Naive thymus-derived CD4-positive, alpha-beta T cell (primary cell): ENCODE measurements at places on chromosomes 13 and 19. TPM values are rescaled to one million over a fixed set of nuclear protein-coding genes. Genes with fewer than 3 reads are reported as not detected.

DNA sequence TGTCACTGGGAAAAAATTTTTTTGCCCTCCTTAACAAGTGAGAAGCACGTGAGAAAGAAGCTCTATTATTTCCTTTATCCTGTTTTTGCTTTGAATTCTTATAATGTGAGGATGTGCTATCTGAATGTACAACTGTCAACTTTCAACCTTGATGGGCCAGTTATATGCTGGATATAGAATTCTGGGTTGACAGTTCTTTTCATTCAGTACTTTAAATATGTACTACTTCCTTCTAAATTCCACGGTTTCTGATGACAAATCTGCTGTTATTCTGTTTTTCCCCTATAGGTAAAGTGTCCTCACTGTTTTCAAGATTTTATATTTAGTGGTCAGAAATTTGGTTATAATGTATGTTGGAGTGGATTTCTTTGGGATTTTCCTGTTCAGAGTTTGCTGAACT lies 29.9 kb downstream of the ZDHHC20 start:
- no peaks in the 10 kb centered on the region for H3K27me3 ChIP-seq
- no peak overlapping the region for H3K4me3 ChIP-seq
- H3K36me3 ChIP-seq: no peaks in the 10 kb centered on the region
- H3K27ac ChIP-seq: no peak overlapping the region
- no peaks in the 10 kb centered on the region for H3K4me1 ChIP-seq

DNA sequence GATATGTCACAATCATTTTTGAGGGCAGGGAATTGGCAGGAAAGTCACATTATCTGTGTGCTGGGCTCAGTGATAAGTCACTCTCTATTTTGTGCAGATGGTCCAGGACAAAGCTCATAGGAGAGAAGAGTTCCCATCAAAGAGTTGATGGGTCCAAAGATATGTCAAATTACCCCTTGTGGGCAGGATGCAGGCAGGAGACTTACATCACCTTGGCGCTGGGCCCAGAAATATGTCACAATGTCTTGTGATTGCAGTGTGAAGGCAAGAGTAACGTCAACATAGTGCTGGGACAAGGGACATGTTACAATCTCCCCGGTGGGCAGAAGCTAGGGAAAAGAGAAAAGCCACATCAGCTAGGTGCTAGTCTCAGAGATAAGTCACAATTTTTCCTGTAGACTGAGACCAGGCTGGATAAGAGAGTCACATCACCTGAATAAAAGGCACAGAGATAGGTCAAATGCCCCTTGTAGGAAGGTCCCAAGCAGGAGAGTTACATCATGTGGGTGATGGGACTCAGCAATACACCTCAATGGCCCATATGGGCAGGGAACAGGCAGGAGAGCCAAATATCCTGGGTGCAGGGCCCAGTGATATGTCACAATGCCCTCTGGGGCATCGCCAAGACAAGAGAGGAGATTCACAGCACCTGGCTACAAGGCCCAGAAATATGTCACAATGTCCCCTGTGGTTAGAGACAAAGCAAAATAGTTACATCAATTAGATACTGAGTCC lies 47.9 kb downstream of the ZNF99 start:
- no peaks in the 10 kb centered on the region for H3K36me3 ChIP-seq
- H3K4me3 ChIP-seq: no peak overlapping the region
- no peak overlapping the region for H3K27ac ChIP-seq
- H3K27me3 ChIP-seq: no peaks in the 10 kb centered on the region
- no peaks in the 10 kb centered on the region for H3K4me1 ChIP-seq
- DNase-seq: no peak

DNA sequence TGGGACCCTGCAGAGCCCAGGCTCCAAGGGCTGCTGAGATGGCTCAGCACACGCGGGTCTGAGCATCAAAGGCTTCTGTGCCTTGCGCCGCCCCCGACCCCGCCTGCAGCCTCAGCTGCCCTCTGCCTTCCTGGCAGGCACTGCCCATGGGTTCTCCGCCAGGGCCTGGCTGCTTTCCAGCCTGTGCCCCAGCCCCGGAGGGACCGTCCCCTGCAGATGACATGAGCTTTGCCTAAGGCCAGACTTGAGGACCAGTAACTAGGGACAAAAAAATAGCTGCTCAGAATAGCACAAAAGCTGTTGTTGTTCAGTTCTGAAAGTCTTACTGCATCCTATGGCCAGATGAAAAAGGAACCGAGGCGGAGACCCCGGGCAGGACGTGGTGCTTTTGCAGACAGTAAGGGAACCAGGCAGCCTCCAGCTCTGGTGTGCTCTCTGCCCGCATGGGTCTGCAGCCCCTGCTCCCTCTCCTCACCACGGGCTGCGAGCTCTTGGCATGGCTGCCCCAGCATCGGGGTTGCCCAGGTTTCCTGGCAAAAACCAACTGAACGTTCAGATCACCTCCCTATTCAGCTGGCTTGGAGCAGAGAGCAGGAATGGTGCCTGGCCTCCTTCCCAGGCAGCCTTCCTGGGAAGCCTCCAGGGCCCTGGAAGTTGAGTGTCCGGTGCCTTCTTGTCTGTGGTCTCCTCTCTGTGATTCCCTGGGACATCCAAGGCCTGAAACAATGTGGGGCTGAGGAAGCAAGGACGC lies 12.5 kb upstream of the CFAP97D2 start:
- peaks cover 14% of the 10 kb centered on the region for H3K4me1 ChIP-seq
- H3K36me3 ChIP-seq: no peaks in the 10 kb centered on the region

- H3K36me3 ChIP-seq: no peaks in the 10 kb centered on the region
- no peak overlapping the region for H3K4me3 ChIP-seq
- no peak for DNase-seq
- H3K27ac ChIP-seq: no peak overlapping the region
Observed at GRCh38 chr13:51769455-51770127, 34.4 kb downstream of the DHRS12 start.

Gene LILRA1
- polyA plus RNA-seq: not detected

Gene ZNF536
- not detected for polyA plus RNA-seq

Gene LYPD3
- polyA plus RNA-seq: 6.5 TPM

Gene SPATA13
- 91.4 TPM for polyA plus RNA-seq
